Fibroblast of lung (primary cell): ENCODE measurements at places on chromosomes 3 and 15. TPM values are rescaled to one million over a fixed set of nuclear protein-coding genes. Genes with fewer than 3 reads are reported as not detected.

DNA sequence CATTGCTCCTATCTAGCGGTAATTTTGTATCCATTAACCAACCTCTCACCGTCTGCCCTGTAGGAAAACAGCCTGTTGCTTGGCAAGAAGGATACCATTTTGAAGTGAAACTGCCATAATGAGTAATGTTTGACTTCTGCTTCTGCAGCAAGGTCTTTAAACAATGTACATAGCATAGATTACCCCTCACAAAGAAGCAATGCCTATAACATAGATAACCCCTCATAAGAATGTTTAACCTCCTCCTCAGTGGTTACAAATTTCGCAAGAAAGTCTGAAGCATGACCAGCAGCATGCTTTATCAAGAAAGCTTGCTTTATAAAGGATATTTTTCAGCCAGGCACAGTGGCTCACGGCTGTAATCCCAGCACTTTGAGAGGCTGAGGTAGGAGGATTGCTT, 61.2 kb upstream of the MFGE8 start:
- DNase-seq: peak; percentile 43

- peak; percentile 52 for DNase-seq
These were observed 45.1 kb upstream of the CP start for GRCh38 chr3:149266736-149267135.

GRCh38 chr15:31013863-31014607, 22.6 kb upstream of the MTMR10 start:
- no peak for DNase-seq

DNA sequence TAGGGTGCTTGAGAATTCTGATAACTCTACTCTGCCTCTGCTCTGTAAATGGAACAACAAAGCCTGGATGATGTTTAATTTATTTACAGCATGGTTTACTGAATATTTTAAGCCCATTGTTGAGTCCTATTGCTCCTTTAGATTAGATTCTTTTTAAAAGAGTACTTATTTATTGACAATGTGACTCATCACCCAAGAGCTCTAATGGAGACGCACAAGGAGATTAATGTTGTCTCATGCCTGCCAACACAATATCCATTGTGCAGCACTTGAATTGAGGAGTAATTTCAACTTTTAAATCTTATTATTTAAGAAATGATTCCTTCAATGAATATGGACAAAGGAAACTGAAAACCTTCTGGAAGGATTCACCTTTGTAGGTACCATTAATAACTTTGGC, 691.4 kb downstream of the ZBBX start:
- DNase-seq: peak; percentile 3

DNA sequence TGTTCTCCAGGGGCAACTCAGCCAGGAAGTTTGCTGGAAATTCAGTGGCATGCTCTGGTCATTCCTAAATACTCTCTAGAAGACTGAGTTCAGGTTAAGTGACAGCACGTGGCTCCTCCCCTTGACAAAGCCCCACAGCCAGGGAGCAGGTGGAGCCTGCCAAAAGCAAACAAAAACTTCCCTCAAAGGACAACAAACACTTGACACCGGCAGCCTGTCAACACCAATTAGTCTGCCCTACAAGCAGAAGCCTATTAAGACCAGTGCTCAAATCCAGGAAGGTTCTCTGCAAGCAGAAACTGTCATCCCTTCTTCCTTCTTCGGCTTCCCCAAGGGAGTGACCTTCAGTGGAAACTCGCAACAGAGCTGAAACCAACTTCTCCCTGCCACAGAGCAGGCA, 5.0 kb downstream of the MEX3B start:
- no peak for DNase-seq

DNA sequence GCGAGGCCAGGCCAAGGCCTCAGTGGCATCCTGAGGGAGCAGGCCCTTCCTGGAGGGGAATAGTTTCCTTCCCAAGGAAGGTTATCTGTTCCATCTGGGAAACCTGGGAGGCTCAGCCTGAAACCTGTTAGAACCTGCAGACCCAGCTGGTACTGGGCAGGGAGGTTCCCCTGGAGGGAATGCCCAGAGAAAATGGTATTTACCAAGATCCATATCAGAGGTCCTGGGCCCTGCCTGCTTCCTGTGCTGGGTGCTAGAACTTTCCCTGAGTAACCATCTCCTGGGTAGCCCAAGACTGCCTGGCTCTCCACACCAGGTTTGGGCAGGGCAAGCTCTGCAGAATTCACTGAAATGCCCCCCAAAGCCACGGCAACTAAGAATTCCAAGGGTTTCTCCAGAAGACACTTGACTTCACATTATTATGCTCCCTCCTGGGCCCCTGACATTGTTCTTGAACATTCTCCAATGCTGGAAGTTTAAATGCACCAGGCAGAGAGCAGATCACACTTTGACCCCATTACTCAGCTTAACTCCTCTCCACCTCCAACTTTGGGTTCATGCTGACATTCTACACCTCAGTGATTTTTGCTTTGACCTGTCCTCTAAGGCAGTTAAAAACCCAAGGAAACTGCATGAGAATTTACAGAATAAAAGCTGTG, 2.0 kb downstream of the CA12 start:
- DNase-seq: no peak

DNA sequence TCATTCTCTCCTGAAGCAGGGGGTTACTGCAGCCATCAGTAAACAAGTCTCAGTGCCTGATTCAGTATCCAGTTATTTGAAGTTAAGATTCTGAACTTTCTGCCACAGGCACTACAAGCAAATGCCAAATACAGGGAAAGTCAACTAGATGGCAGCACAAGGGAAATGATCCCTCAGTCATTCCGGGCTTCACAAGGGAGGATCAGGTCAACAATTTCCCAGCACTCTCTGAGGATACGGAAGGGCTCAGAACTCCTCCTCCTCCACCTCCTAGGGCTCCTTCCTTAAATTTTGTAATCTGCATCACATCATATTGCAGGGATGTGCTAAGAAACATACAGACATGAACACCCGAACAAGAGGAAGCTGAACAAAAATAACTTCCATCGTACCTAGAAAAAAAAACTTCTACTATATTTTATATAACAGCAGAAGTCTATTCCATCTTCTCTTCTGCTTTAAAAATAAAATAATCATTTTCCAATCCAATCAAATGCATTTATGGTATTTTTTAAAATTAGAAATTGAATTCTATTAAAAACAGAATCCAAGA, 187.1 kb downstream of the FMN1 start:
- peak; percentile 62 for DNase-seq

C3orf22 gene
- not detected in 2 replicates for polyA plus RNA-seq

STRA6 gene
- 0.02 TPM in 1 of 2 replicates, not detected in the other for polyA plus RNA-seq

SERPINI2 gene
- not detected in 2 replicates for polyA plus RNA-seq

GOLGA6L9 gene
- polyA plus RNA-seq: 0.81 and 0.89 TPM in 2 replicates
